Uterus (tissue), 4 donors: ENCODE measurements at places on chromosomes 2 and 18. TPM values are rescaled to one million over a fixed set of nuclear protein-coding genes. Genes with fewer than 3 reads are reported as not detected.

Gene OTX1
- total RNA-seq: not detected

Gene BOK
- total RNA-seq: 31.2 TPM

Gene GALM
- total RNA-seq: 9.4 TPM

Gene CNDP2
- 121 TPM for total RNA-seq

Gene SMYD1
- total RNA-seq: not detected

Gene ANKRD62
- not detected for total RNA-seq

Gene REEP1
- total RNA-seq: 16.1 TPM

Gene DNAJC5G
- 3.9 TPM for total RNA-seq

Gene FABP1
- not detected for total RNA-seq

DNA sequence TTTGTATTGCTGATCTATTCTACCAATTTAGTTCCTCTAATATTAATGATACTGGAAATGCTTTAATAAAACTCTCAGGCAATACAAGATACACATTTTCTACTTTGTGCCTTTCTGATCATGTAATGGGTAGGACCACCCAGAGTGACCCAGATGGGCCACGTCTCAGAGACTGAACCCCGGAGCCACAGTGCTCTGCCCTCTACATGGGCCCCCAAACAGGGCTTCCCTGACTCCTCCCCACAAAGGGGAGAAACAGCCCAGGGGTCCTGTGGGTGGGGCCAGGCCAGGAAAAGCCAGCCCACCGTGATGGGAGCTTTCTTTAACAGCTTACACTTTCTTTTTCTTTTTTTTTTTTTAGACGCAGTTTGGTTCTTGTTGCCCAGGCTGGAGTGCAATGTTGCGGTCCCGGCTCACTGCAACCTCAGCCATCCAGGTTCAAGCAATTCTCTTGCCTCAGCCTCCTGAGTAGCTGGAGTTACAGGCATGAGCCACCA is 18.4 kb downstream of the HDAC4 start:
- DNase-seq: no peak

- peak; percentile 8 for DNase-seq
These were observed 28.6 kb downstream of the CROCC2 start for GRCh38 chr2:240934701-240935102.

DNA sequence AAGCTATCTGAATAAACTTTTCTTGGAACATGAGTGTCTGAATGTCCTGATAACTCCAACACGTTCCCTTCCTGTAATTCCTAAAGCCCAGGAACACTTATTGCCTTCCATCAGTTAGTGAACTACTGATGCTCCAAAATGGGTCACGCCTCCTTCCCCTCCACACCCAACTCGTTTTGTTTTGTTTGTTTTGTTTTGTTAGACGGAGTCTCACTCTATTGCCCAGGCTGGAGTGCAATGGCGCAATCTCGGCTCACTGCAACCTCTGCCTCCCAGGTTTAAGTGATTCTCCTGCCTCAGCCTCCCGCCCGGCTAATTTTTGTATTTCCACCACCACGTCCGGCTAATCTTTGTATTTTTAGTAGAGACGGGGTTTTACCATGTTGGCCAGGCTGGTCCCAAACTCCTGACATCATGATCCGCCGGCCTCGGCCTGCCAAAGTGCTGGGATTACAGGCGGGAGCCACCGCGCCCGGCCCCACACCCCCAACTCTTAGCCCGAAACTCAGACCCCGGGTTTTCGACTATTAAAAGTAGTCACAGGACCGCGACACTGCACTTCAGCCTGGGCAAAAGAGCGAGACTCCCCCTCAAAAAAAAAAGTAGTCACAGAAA is 774 bp downstream of the IER3IP1 start:
- no peak for DNase-seq

- DNase-seq: peak; percentile 74
These were observed at the start of gene CSRNP3 for GRCh38 chr2:165469417-165469816. CSRNP3 (plus strand) TSS chr2:165469698; CDS start chr2:165595066, 125,368 bp downstream.

- DNase-seq: no peak
These were observed 92.3 kb downstream of the DIS3L2 start for GRCh38 chr2:232053777-232054176.

- DNase-seq: peak; percentile 48
These were observed 144.6 kb upstream of the SETBP1 start for GRCh38 chr18:44536046-44536445.

- no peak for DNase-seq
These were observed 161.7 kb upstream of the LMAN1 start for GRCh38 chr18:59520562-59521355.

DNA sequence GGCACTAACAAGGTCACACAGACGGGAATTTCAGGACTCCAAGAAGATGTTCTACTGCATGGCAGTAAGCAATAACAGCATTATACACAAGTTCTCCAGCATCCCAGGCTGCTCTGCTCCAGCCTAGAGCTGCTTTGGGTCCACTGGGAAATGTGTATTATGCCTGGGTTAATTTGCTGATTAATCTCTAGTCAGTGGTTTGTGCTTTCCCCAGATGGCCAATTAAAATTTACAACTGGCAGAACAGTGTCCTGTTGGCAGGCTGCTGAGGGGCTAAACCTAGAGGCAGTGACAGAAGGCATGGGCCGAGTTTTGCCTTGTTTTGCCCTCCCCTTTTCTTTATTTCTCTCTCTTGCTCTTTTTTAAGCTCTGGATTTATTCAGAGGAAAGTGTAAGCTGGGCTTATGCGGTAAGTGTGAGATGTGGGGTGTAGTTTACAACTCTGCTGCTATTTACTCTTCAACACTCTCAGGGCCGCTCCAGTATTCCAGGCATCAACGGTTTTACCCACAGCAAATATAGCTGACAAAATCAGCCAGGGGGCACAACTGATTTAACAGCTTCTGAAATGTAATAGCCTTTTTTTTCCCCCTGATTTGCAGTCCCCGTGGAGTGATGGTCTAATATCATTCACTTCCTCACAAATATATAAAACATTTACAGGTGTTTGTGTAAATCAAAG is 348.0 kb downstream of the GPD2 start:
- no peak for DNase-seq

DNA sequence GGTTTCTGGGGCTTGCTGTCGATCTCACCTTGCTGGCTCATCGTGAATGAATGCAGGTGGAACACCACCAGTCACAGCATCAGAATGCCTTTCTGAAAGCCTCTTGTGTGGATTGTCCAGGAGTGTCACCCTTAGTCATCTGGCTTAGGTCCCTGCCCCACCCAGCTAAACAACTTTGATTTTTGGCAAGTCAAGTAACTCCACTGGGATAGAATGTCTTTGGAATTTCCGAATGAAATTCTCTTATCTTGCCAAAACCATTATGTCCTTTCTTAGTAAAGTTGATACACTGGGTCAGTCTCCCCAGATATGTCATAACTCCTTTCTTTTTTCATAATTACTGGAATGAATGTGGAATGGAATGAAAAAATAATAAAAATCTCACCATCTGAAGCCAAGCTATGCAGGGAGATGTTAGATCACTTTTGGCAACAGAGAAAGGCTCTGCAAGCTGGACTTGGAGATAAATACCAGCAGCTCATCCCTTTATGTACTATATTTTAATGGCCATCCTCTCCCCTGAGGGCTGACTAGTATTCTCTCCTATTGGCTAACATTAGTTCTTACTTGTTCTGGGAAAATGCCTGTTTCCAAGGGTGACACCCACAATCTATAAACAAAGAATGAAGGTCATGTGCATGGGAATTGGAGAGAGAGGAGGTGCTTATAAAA is 35.4 kb downstream of the INSIG2 start:
- peak; percentile 50 for DNase-seq

DNA sequence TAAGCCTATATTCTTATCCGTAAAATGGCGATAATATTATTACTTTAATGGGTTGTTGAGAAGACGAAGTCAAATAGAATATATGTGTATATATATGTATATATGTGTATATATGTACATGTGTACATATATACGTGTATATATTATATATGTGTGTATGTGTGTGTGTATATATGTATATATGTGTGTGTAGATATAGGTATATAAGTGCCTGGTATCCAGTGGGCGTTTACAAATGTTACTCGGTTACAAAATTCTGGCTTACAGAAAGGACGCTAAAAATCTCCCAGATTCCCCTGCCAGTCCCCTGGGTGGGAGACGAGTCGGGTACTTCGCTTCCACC is 295 bp upstream of the MTX2 start:
- DNase-seq: no peak

DNA sequence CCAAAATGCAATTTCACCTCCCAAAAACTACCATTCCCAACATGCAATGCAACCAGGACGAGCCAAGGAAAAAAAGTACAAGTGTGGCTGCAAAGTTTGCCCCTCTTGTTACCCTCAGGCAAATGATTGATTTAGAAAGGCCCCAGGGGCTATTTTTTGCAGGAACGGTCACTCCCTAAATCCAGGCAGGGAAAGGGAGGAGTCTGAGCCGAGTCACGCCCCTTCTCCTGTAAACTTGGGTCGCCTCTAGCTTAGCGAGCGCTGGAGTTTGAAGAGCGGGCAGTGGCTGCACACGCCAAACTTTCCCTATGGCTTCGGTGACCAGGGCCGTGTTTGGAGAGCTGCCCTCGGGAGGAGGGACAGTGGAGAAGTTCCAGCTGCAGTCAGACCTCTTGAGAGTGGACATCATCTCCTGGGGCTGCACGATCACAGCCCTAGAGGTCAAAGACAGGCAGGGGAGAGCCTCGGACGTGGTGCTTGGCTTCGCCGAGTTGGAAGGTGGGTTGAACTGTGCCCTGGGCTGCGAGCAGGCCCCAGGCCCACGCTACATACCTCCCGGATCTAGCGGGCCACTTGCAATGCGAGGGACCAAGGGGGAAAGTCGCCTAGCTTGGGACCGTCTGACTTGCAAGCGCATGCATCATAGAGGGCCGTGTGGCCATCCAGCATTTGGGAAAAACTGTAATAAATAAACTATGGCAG is at the start of gene GALM:
Gene GALM (plus strand): TSS at position 261 of the 702 bp plus-strand sequence. CDS start 48 bp downstream, at position 309.
- DNase-seq: peak; percentile 85

GRCh38 chr18:57035590-57035989 is 111.3 kb upstream of the BOD1L2 start:
- DNase-seq: no peak

GRCh38 chr2:39737661-39738060 is 41.4 kb downstream of the THUMPD2 start:
- peak; percentile 31 for DNase-seq

- DNase-seq: no peak
These were observed 327.1 kb downstream of the EPHA4 start for GRCh38 chr2:221245045-221245444.

- DNase-seq: no peak
These were observed 13.1 kb upstream of the ROCK2 start for GRCh38 chr2:11357428-11357972.

- DNase-seq: no peak
These were observed 71.5 kb upstream of the HDAC4 start for GRCh38 chr2:239472235-239472775.

DNA sequence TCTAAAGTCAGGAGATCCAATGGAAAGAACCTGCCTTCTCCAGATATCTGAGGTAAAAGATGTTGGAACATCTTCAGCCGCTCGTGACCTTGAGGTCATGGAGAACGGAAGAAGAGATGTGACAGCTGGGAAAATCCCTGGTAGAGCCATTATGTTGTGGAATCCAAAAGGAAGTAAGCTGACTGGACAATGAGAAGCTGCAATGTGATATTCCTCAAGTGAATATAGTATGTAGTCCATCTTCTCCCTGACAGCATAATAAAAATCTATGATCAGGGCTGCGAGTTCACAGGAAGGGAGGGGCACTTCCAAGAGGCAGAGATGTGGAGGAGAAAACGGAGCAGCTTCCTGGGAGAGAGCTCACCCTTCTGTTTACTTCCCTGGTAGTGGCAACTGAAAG is 201.0 kb upstream of the SP5 start:
- no peak for DNase-seq

- no peak for DNase-seq
These were observed 68.2 kb upstream of the EML6 start for GRCh38 chr2:54655046-54655809.

- no peak for DNase-seq
These were observed 24.9 kb downstream of the ASAP2 start for GRCh38 chr2:9231291-9232165.
